NCI-H187 treated with DMSO at 0.1 percent for 48 hours (cell line): ENCODE measurements at places on chromosomes 2 and 18.

GRCh38 chr2:151302879-151303278 lies 13.4 kb upstream of the NMI start:
- DNase-seq: no peak

- no peak for DNase-seq
These were observed 186.8 kb downstream of the ZEB2 start for GRCh38 chr2:144333143-144333555.

GRCh38 chr2:23367760-23368159 lies 17.2 kb upstream of the KLHL29 start:
- no peak for DNase-seq

GRCh38 chr2:128522829-128523228 lies 204.2 kb upstream of the HS6ST1 start:
- no peak for DNase-seq

DNA sequence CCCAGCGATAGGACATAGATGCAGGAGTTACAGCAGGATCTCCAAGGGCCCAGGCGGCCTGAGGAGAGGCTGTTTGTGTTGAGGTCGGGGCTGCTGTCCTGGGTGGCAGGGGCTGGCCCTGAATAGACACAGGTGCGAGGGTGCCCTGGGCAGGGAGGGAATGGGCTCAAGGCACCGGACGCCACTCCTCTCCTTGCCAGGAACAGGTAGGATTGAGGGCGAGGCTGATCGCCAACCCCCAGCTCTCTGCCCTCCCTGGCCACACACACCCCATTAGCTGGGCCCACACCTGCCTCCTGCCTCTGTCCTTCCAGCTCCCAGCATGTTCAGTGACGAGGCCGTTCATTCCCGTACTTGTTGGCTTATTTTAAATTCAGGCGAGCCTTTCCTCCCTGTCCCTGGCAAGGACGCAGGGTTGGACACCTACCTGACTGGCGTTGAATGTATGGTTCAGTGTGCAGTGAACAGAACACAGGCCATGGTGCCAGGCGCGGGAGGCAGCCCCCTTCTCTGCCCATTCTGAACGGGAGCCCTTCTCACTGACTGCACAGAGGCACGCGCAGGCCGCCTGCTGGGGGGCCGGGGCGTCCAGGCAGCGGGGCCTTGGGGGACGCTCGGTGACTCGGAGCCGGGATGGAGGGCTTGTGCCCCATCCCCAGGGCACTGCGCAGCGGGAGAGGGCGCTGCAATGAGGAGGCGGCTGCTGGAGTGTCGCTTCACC lies 41.3 kb upstream of the SNED1 start:
- no peak for DNase-seq

DNA sequence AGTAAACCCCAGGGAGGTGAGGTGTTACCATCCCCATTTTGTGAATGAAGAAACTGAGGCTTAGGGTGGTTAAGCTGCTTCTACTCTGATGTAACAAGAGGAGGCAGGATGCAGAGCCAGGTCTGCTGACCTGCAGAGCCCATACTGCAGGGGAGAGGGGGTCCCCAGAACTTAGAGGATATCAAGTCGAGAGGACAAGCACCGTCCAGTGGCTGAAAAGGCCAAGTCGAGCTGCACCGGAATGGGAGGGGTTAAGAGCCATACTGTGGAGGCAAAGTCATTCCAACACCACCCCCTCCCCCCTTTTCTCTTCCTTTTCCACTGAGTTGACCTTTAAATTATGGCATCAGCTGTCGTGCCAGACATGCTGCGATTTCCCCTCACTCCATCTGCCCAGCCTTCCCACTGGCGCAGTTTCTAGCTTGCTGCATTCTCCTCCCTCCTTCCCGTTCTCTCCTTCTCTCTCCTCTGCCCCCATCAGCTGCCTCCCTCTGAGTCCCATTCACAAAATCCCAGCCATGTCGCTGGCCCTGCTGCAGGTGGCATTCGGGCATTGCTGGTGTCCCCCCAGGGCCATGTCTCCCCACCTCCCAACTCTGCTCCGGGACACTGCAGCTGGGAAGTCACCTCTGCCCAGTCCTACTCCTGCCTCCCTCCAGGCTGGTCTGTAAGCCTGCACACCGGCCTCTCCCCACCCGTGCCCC lies 346.9 kb downstream of the DYSF start:
- no peak for DNase-seq

- DNase-seq: no peak
These were observed 31.9 kb downstream of the CIB4 start for GRCh38 chr2:26609205-26609631.
